Effector memory CD4-positive, alpha-beta T cell (primary cell): ENCODE measurements at places on chromosomes 5 and 9.

- H3K36me3 ChIP-seq, result no peaks in the 10 kb centered on the region
- H3K27ac ChIP-seq, result no peak overlapping the region
- no peak overlapping the region for H3K4me3 ChIP-seq
- DNase-seq, result no peak
- no peaks in the 10 kb centered on the region for H3K4me1 ChIP-seq
- H3K27me3 ChIP-seq, result peaks cover 3% of the 10 kb centered on the region
Measured at GRCh38 chr9:126298063-126298801, 28.4 kb upstream of the MVB12B start.

DNA sequence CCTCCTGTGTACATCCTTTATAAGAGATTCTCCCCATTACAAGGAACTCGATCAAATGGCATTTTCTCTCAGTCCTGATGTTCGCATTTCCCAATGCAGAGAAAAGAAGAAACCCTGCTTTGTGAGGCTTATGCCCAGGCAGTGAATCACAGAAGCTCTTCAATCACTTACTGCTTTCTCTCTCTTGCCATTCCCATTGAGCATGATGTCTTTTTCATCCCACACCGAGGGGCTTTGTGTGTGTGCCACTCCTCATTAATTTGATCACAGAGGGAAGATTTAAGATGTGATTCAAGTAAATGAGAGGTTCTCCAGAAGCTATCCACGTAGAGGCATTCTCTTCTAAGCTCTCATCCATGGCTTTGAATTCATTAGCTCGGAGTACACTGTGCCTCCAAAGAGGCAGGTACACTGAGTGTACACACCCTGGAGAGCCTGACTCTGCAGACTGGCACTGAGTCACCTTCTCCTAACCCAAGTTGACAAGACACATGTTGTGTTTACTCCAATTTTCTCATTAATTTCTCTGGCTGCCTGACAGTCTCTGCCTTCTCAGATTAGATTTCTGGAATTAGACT lies 45.4 kb downstream of the MFAP3 start:
- H3K36me3 ChIP-seq, result no peaks in the 10 kb centered on the region
- H3K27ac ChIP-seq, result no peak overlapping the region
- no peak for DNase-seq
- H3K4me1 ChIP-seq, result no peaks in the 10 kb centered on the region
- no peak overlapping the region for H3K4me3 ChIP-seq
- no peaks in the 10 kb centered on the region for H3K27me3 ChIP-seq

- peaks cover 25% of the 10 kb centered on the region for H3K36me3 ChIP-seq
- DNase-seq, result no peak
- no peak overlapping the region for H3K4me3 ChIP-seq
- no peak overlapping the region for H3K27ac ChIP-seq
Measured at GRCh38 chr5:14718778-14719177, 54.3 kb downstream of the OTULIN start.

- H3K4me1 ChIP-seq, result no peaks in the 10 kb centered on the region
- H3K36me3 ChIP-seq, result peaks cover 16% of the 10 kb centered on the region
- no peaks in the 10 kb centered on the region for H3K27me3 ChIP-seq
Measured at GRCh38 chr9:124384846-124385245, 30.4 kb downstream of the PSMB7 start.

DNA sequence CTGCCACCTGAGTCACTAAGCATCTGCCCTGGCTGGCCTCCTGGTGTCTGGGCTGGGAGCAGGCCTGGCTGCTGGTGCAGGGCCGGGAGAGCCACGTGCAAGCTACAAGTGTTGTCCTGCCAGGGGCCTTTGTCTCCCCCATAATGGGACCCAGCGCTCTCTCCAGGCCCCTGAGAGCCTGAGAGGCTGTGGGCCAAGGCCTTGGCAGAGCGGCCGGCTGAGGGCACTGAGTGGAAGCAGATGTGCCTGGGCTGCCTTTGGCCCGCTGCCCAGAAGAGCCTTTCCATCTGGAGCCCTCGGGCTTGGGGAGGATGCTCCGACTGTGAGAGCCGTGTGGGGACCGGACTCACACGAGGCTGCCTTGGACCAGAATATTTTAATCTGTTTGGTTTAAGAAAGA lies 185.5 kb downstream of the RGS3 start:
- DNase-seq, result no peak
- no peaks in the 10 kb centered on the region for H3K27me3 ChIP-seq
- H3K4me3 ChIP-seq, result no peak overlapping the region
- no peaks in the 10 kb centered on the region for H3K4me1 ChIP-seq
- no peak overlapping the region for H3K27ac ChIP-seq
- H3K36me3 ChIP-seq, result no peaks in the 10 kb centered on the region

DNA sequence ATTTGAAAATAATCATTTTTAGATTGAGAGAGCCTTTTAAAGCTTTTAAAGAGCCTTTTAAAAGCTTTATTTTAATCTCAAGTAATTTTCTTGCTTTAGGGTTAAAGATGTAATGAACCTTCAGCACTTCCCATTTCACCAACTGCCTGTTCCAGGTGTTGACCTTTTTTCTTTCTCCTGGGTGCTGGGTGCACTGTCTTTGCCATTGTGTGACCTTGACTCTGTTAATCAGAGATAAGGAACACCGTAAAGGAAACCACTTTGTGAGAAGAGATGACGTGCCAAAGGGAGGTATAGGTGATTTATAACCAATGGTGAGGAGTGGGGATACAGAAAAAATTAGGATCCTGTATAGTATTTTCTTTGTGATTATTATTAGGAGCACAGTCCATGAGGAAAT lies 68.2 kb downstream of the NAA35 start:
- no peak for DNase-seq
- H3K27me3 ChIP-seq, result no peaks in the 10 kb centered on the region
- no peak overlapping the region for H3K27ac ChIP-seq
- H3K36me3 ChIP-seq, result peaks cover 30% of the 10 kb centered on the region
- no peaks in the 10 kb centered on the region for H3K4me1 ChIP-seq

- no peak for DNase-seq
- H3K4me1 ChIP-seq, result no peaks in the 10 kb centered on the region
- H3K27ac ChIP-seq, result no peak overlapping the region
- H3K36me3 ChIP-seq, result no peaks in the 10 kb centered on the region
- no peak overlapping the region for H3K4me3 ChIP-seq
Measured at GRCh38 chr9:113947941-113948340, 71.8 kb downstream of the ZNF618 start.

- no peaks in the 10 kb centered on the region for H3K36me3 ChIP-seq
- H3K4me3 ChIP-seq, result no peak overlapping the region
- H3K27me3 ChIP-seq, result no peaks in the 10 kb centered on the region
- no peak overlapping the region for H3K27ac ChIP-seq
- DNase-seq, result no peak
Measured at GRCh38 chr9:18447131-18447530, 26.8 kb upstream of the ADAMTSL1 start.

- H3K27ac ChIP-seq, result no peak overlapping the region
- no peak overlapping the region for H3K4me3 ChIP-seq
- no peaks in the 10 kb centered on the region for H3K36me3 ChIP-seq
- no peaks in the 10 kb centered on the region for H3K4me1 ChIP-seq
Measured at GRCh38 chr5:89168766-89169165, 285.8 kb upstream of the MEF2C start.

DNA sequence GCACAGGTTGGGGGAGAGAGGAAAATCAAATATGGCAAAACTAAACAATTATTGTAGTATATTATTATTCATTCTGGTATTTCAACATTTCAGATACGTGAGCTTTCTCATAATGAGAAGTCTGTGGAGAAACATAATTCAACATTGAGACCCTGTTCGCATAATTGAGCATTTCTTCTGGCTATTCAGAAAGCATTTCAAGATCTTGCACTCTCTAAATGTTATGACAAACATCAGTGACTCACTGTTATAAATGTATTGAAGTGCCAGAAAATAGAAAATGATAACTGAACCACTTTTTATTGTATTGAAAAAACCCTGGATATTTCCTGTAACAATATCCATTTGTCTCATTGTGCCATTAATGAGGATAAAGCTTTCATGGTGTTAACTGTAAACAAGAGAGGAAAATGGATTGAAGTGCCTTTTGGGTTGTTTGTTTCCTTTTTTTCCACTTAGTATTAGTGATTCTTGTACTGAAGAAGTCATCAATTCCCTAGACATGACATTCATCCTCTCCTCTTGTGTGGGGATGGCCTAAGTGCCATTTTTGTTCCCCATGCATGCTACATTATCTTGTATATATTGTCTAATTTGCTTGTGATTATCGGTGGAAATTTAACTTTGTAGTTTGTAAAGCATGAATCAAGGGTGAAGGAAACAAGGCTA lies 124.6 kb downstream of the CAMK4 start:
- no peak overlapping the region for H3K4me3 ChIP-seq
- no peak for DNase-seq
- no peaks in the 10 kb centered on the region for H3K4me1 ChIP-seq
- H3K27me3 ChIP-seq, result no peaks in the 10 kb centered on the region
- H3K27ac ChIP-seq, result no peak overlapping the region
- peaks cover 10% of the 10 kb centered on the region for H3K36me3 ChIP-seq

GRCh38 chr5:78763659-78764189 lies 115.2 kb upstream of the LHFPL2 start:
- no peaks in the 10 kb centered on the region for H3K4me1 ChIP-seq
- no peak overlapping the region for H3K4me3 ChIP-seq
- H3K27ac ChIP-seq, result no peak overlapping the region
- no peaks in the 10 kb centered on the region for H3K27me3 ChIP-seq

- no peak overlapping the region for H3K4me3 ChIP-seq
- H3K27me3 ChIP-seq, result no peaks in the 10 kb centered on the region
- no peak overlapping the region for H3K27ac ChIP-seq
- DNase-seq, result no peak
- no peaks in the 10 kb centered on the region for H3K36me3 ChIP-seq
Measured at GRCh38 chr5:16626696-16627264, 10.0 kb upstream of the RETREG1 start.

DNA sequence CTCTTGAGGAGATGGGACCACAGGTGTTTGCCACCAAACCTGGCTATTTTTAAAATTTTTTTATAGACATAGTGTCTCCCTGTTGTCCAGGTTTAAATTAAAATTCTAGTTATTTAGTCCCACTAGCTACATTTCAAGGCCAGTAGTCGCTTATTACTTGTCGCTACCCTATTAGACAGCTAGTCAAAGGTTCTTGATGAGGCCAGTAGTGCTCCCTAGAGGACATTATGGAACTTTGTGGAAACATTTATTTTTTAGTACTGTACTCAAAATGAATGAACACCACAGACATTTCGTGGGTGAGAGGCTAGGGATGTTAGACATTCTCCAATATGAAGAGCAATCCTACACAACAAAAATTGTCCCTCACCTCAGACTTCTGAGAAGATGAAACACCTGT lies 14.4 kb upstream of the GRXCR2 start:
- DNase-seq, result no peak
- no peaks in the 10 kb centered on the region for H3K36me3 ChIP-seq
- H3K4me1 ChIP-seq, result no peaks in the 10 kb centered on the region
- no peak overlapping the region for H3K4me3 ChIP-seq

- no peaks in the 10 kb centered on the region for H3K4me1 ChIP-seq
- no peak overlapping the region for H3K4me3 ChIP-seq
- H3K27me3 ChIP-seq, result no peaks in the 10 kb centered on the region
- DNase-seq, result no peak
- H3K36me3 ChIP-seq, result no peaks in the 10 kb centered on the region
Measured at GRCh38 chr5:22053195-22053594, 799.9 kb downstream of the CDH12 start.

- H3K4me1 ChIP-seq, result no peaks in the 10 kb centered on the region
- H3K27ac ChIP-seq, result no peak overlapping the region
- no peak for DNase-seq
Measured at GRCh38 chr5:124182133-124182532, 564.3 kb downstream of the ZNF608 start.

- no peak overlapping the region for H3K4me3 ChIP-seq
- DNase-seq, result no peak
- no peaks in the 10 kb centered on the region for H3K36me3 ChIP-seq
- no peak overlapping the region for H3K27ac ChIP-seq
Measured at GRCh38 chr9:127159949-127160610, 37.6 kb upstream of the ANGPTL2 start.

DNA sequence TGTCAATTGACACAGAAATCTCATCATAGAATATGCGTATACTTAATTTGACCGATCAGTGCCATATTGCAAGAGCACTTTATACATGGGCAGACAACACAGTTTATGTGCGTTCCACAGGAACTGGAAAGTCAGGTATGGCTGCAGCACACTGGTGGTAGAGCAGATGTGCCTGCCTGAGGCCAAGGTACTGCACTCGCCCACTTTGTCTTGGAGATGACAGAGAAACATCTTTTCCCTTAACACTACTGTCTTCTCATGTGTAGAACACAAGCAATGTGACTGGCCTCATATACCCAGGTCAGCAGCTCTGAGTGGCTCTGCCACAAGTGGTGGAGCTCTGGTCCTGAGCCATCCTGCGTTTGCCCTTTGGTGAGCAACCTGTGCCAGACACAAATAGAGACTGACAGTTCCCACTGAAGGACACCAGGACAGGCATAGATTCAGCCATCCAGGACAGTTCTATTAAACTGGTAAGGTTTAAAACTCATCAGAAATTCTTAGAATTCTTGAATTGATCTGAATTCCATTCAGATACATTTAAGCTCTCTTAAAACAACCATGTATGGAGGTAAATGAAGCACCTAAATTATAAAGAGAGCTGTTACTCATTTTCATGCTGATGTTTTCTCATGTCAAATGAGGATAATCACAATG lies 21.0 kb upstream of the PPP2CA start:
- no peak overlapping the region for H3K4me3 ChIP-seq
- H3K4me1 ChIP-seq, result no peaks in the 10 kb centered on the region
- H3K27me3 ChIP-seq, result no peaks in the 10 kb centered on the region
- no peaks in the 10 kb centered on the region for H3K36me3 ChIP-seq
- DNase-seq, result no peak

DNA sequence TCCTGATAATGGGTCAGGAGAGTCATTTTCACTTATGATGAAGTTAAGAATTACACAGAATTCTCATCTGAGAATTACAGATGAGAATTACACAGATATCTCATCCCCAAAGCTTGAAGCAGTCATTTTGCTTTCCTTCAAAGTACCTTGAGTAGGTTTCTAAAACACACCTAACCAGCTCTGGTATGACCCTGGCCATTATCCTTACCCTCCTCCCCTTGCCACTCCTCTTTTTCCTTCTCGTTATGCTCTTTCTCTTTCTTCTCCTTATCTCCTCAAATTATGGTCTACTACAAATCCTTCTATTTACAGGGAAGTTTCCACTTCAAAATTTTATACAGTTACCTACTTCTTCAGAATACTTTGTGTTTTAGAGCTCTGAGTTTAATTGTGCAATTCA lies 44.5 kb downstream of the MEF2C start:
- H3K36me3 ChIP-seq, result no peaks in the 10 kb centered on the region
- H3K27ac ChIP-seq, result no peak overlapping the region
- no peaks in the 10 kb centered on the region for H3K4me1 ChIP-seq
- H3K4me3 ChIP-seq, result no peak overlapping the region
- no peak for DNase-seq
